Mucosa of gallbladder (tissue), 1 donor: ENCODE measurements at places on chromosomes 2 and 18. TPM values are rescaled to one million over a fixed set of nuclear protein-coding genes. Genes with fewer than 3 reads are reported as not detected.

- DNase-seq, result peak; percentile 68
Observed at GRCh38 chr2:171523088-171524017, 1.1 kb downstream of the CYBRD1 start.

DNA sequence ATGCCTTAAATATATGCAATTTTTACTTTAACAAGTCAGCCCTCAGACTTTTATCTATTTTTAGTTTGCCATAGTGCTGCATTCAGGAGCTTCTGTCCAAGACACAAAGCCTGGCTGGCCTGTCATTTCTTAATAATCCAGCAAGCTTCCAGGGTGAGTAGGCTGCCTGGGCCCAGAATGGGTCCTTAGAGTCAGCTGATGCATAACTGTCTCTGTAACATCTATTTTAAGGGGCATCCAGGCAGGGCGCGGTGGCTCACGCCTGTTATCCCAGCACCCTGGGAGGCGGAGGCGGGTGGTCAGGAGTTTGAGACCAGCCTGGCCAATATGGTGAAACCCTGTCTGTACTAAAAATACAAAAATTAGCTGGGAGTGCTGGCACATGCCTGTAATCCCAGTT, 11.8 kb upstream of the GNLY start:
- DNase-seq, result no peak

GLI2 gene
- total RNA-seq, result 9.2 TPM

SERPINB3 gene
- not detected for total RNA-seq

GRCh38 chr18:79528316-79528695, 132.6 kb downstream of the NFATC1 start:
- no peak for DNase-seq
